ENCODE measurements at places on chromosomes 5 and 9.
A peak's percentile ranks its signal among the peaks of the same experiment; 100 is the strongest.

- DNase-seq: peak; percentile 98
Measured at GRCh38 chr9:120944434-120944843, 17.8 kb upstream of the TRAF1 start.

- DNase-seq: no peak
Measured at GRCh38 chr5:154945695-154946301, 4.9 kb downstream of the MRPL22 start.

DNA sequence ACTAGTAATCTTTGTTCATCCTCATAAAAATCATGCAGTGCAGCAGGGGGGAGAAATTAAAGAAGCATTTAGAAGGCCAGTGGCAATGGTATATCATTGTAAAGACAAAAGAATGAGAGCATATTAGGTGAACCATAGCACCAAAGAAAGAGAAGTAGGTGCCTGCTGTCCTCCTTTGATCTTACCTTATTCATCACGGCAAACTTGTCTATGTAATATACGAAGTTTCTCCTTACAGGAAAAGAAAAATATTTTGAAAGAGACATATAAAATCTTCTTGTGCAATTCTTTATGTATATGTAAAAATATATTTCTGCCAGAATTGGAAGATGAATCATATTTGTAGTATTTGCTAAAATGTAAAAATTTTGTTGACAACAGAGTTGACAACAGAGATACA is 411.3 kb upstream of the ARRDC3 start:
- DNase-seq: no peak

DNA sequence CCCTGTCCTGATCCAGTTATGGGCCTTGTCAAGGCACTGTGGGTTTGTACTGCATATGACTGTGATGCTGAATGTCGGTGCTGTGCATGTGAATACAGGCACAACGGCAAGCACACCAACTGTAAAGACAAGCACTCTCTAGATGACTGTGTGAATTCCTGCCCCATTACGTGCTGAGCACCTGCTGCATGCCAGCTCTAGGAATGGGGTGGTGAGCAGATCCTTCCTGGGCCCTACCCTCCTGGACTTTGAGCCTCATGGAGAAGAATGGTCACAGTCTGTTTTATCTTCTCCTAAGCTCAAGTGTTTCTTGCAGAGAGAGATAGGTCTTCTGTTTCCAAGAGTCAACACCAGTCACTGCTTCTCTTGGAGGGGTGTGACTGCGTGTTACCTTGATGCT is 56.0 kb upstream of the RARS1 start:
- no peak for DNase-seq

GRCh38 chr5:32709750-32710549 is 1.2 kb upstream of the NPR3 start:
- DNase-seq: peak; percentile 57

DNA sequence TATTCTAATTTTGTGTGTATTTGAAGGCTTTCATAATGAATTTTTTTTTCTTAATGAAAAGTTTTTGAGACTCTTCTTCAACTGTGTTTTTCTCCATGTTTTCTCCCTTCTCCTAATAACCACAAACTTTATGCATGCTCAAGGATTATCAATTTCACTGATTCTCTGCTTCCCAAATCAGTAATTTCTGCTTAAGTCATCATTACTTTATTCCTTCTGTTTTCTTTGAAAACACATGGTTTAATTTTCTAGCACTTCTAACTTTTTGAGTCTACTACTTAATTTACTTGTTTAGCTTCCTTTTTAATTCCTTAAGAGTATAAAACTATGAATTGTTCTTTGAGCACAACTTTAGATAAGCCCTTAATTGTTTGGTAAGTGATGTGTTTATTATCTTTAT is 11.5 kb upstream of the FBN2 start:
- no peak for DNase-seq

DNA sequence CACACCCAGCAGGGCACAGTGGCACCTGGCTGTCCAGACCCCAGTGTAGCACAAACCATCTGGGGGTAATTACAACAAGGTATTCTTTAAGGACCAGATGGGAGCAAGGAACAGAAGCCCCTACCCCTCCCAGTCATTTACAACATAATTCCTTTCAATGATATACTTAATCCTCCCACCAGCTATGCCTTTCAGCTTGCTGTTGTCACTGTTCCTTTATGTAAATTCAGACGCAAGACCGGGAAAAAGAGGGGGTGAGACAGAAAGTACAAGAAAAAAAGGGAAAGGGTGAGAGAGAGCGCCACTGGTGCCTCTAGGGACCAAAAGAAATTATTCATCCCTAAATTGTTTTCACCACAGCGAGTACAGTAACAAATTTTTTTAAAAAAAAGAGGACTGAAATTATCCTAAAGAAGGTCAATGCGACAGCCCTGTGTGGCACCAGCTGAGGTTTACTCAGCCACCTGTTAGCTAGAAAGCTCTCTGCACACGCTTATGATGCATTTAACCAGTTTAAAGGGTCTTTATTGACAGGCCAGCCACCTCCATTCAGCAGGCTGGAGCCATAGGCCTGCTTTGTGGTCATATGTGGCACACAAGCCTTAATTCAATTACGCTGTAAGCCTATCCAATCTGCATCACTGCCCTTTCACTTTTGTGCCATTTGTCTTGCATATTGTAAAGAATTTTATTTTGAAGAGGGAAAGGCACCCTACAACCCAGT is 210.2 kb upstream of the ISL1 start:
- DNase-seq: no peak

DNA sequence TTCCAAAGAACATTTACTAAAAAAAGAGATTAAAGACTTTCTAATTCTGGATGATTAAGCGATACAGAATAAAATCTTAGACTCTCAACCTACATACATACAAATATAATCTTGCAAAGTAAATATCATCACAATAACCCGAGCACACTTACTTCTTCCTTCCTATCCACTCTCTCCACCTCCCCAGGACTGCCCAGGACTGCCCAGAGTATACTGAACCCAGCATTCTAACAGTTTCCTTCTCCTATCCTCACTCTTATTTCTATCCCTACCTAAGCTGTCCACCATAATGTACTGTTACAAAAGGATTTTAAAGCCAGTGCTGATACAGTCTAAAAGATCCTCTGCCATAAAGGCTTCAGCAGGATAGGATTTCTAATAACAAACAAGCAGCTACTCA is 413.3 kb upstream of the POU5F2 start:
- no peak for DNase-seq

GRCh38 chr9:5493679-5494511 is 16.4 kb upstream of the PDCD1LG2 start:
- DNase-seq: peak; percentile 80

- no peak for DNase-seq
Measured at GRCh38 chr5:130141659-130142320, 237.5 kb downstream of the CHSY3 start.

DNA sequence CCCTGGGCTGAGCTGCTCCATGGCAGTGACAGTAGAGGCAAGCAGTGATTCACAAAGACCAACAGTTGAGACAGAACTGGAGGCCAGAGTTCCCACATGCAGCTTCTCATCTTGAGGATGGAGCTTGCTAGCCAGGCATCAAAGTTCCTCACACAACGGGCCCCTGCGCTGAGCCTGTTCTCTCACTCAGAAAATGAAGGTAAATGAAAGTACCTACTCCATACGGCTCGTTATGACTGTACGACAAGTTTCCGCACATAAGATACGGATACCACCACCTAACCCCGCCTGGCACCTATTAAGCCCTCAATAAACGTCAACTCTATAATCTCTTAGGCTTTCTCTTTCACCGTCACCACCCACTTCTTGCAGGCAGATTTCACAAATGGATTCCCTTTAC is 12.9 kb downstream of the NOL6 start:
- DNase-seq: no peak

GRCh38 chr9:134442085-134442474 is 115.8 kb downstream of the RXRA start:
- DNase-seq: no peak

DNA sequence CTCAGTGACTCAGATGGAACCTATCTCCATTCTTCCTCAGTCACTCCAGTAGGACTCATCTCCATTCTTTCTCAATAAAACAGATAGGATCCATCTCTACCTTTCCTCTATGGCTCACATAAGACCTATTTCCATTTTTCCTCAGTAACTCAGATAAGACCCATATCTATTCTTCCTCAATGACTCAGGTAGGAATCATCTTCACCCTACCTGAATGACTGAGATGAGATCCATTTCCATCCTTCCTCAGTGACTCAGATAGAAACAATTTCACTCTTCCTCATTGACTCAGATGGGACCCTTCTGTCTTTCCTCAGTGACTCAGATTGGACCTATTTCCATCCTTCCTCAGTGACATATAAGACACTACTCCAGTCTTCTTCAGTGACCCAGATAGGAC is 165.1 kb downstream of the FBXO4 start:
- no peak for DNase-seq

- DNase-seq: no peak
Measured at GRCh38 chr9:37986771-37987258, 82.2 kb downstream of the SHB start.

GRCh38 chr5:9361835-9362234 is 184.0 kb downstream of the SEMA5A start:
- DNase-seq: peak; percentile 36

DNA sequence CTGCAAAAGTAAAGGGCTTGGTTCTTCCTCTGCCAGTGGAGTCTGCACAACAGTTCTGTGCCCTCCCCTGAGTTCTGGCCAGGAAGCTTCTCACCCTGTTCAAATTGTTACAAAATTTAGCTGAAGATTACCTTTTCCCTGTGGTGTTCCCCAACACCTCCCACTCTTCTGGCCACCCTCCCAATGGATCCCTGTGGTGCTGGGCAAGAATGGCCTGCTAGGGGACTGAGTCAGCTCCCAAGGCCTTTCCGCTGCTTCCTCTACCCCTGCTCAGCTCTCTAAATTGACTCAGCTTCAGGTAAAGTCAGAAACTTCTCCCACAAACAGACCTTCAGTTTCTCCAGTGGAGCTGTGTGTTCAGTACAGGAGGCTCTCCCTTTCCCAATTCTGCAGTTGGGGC is 186.0 kb downstream of the NR2F1-AS1 start:
- DNase-seq: no peak

DNA sequence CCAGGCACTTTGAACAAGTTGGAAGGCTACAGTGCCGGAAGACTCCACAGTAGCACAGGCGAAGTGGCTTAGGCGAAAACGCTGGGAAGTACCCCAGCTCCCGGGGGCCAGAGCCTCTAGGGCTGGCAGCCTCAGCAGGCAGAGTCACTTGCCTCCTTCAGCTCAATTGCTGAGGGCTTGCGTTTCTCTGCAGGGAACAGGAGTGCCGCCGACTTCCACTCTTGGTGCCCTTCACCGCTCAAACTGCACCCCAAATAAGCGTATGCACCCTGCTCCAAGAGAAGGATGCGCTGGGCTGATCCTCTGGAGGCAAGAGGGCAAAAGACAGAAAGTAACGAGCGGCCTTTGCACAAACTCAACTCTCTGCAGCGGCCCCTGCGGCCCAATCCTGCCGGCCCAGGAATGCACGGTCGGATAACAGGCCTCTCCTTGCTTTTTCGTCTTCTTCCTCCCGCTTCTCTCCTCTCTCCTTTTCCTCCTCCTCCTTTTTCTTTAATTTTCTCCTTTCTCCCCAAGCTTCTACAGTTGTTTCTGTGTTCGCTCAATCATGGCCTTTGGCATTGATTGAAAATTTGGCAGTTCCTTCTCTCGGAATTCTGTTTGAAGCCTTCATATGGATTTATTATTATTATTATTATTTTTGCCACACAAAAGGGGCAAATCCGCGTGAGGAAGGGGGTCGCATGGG is 1.1 kb upstream of the S1PR3 start:
- DNase-seq: no peak

DNA sequence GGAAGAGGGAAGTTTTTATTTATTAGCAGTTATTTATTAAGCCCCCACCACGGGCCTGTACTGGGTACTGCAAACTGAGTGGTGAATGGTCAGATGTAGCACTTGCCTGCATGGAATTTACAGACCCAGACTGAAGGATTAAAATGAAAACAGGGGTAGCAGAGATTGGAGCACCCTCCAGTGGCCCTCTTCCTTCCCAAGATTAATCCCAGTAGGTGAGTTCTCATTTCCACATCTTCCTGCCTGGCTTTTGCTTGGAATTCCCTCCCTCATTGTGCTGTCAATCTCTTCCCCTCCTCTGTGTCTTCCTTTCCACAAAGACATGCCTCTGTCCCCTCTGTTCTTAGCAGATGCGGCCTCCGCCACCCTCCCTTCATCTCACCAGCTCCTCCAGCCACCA is 39.2 kb downstream of the MVB12B start:
- DNase-seq: no peak

Data from MV-4-11 (cell line).